ENCODE measurements at places on chromosomes 5 and 9. TPM values are rescaled to one million over a fixed set of nuclear protein-coding genes. Genes with fewer than 3 reads are reported as not detected.

- no peaks in the 10 kb centered on the region for H3K4me1 ChIP-seq
- DNase-seq, result no peak
- H3K27me3 ChIP-seq, result no peaks in the 10 kb centered on the region
These were observed 6.8 kb upstream of the FEM1C start for GRCh38 chr5:115551415-115551814.

GRCh38 chr5:54577528-54577927, 60.0 kb downstream of the SNX18 start:
- H3K4me1 ChIP-seq, result no peaks in the 10 kb centered on the region
- no peak for DNase-seq
- H3K27ac ChIP-seq, result no peak overlapping the region
- no peaks in the 10 kb centered on the region for H3K27me3 ChIP-seq

DNA sequence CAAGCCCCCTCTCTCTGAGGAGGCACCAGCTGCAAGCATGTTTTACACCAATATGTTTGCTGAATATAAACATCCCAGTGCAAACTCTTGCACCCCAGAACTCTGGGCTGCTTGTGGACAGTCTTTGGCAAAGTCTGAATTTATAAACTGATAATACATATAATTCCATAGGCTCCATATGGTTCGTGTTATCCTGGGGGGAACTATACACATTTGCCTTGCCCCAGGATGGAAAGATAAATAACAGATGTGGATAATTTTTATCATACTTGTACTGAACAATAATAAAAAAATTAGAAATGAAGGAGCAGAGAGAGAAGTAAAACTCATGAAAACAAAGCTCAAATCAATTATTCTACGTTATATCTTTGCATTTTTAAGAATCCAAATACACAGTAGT, 50.6 kb upstream of the GAS1 start:
- no peaks in the 10 kb centered on the region for H3K27me3 ChIP-seq
- no peaks in the 10 kb centered on the region for H3K36me3 ChIP-seq
- no peak overlapping the region for H3K27ac ChIP-seq
- H3K4me1 ChIP-seq, result no peaks in the 10 kb centered on the region
- no peak for DNase-seq
- no peak overlapping the region for H3K4me3 ChIP-seq

- H3K36me3 ChIP-seq, result no peaks in the 10 kb centered on the region
- no peaks in the 10 kb centered on the region for H3K27me3 ChIP-seq
- H3K27ac ChIP-seq, result no peak overlapping the region
- H3K4me1 ChIP-seq, result peaks cover 24% of the 10 kb centered on the region
These were observed 10.9 kb upstream of the LAMC3 start for GRCh38 chr9:130997925-130998596.

DNA sequence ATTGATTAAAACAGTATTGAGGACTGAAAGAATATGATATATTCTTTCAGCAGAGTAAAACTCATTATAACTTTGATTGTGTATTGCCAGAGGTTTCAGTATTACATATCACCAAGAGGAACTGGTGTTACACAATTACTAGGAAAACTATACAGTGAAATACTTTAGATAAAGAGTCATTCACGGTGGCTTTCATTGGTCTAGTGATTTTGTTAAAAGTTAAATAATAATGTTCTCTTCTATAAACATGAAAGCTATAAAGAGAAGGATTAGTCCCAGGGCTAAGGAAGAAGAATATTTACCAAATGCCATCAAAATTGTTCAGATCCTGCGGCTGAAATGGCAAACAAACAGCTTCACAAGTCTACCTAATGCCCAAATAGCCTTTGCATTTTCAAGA, 306.2 kb downstream of the SEMA5A start:
- DNase-seq, result no peak
- H3K27me3 ChIP-seq, result no peaks in the 10 kb centered on the region
- H3K4me1 ChIP-seq, result no peaks in the 10 kb centered on the region
- H3K27ac ChIP-seq, result no peak overlapping the region
- no peak overlapping the region for H3K4me3 ChIP-seq

- H3K27me3 ChIP-seq, result no peaks in the 10 kb centered on the region
- peaks cover 9% of the 10 kb centered on the region for H3K36me3 ChIP-seq
- H3K4me1 ChIP-seq, result peaks cover 32% of the 10 kb centered on the region
- no peak overlapping the region for H3K4me3 ChIP-seq
These were observed 43.9 kb downstream of the PCDH1 start for GRCh38 chr5:141834331-141834730.

- DNase-seq, result no peak
- H3K4me3 ChIP-seq, result no peak overlapping the region
- no peak overlapping the region for H3K27ac ChIP-seq
- H3K27me3 ChIP-seq, result no peaks in the 10 kb centered on the region
- no peaks in the 10 kb centered on the region for H3K4me1 ChIP-seq
These were observed 41.0 kb downstream of the FGD3 start for GRCh38 chr9:92988215-92988768.

DNA sequence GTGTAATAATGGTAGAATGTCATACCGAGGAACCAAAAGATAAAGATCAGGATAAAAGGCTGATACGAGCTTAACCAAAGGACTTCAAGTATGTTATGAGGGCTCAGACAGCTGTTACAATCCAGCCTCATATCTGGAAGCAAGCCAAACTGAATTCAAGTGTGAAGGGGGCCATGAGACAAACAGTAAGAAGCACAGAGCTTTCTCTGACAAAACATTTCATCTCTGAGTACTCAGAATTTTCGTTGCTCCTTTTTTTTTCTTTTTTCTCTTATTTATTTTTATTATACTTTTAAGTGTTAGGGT, 52.9 kb upstream of the CD180 start:
- no peak overlapping the region for H3K4me3 ChIP-seq
- no peaks in the 10 kb centered on the region for H3K36me3 ChIP-seq
- no peak overlapping the region for H3K27ac ChIP-seq

GRCh38 chr5:39143151-39143860, 69.1 kb upstream of the RICTOR start:
- H3K36me3 ChIP-seq, result no peaks in the 10 kb centered on the region
- H3K4me1 ChIP-seq, result peaks cover 2% of the 10 kb centered on the region
- DNase-seq, result no peak
- no peak overlapping the region for H3K27ac ChIP-seq

GRCh38 chr5:142151436-142152383, 43.1 kb downstream of the NDFIP1 start:
- H3K36me3 ChIP-seq, result peaks cover 12% of the 10 kb centered on the region
- H3K4me1 ChIP-seq, result no peaks in the 10 kb centered on the region
- DNase-seq, result peak; percentile 50

GRCh38 chr9:11088821-11089374, 476.1 kb upstream of the PTPRD start:
- H3K36me3 ChIP-seq, result no peaks in the 10 kb centered on the region
- no peak for DNase-seq
- H3K4me1 ChIP-seq, result no peaks in the 10 kb centered on the region
- H3K27me3 ChIP-seq, result no peaks in the 10 kb centered on the region
- H3K27ac ChIP-seq, result no peak overlapping the region
- no peak overlapping the region for H3K4me3 ChIP-seq

DNA sequence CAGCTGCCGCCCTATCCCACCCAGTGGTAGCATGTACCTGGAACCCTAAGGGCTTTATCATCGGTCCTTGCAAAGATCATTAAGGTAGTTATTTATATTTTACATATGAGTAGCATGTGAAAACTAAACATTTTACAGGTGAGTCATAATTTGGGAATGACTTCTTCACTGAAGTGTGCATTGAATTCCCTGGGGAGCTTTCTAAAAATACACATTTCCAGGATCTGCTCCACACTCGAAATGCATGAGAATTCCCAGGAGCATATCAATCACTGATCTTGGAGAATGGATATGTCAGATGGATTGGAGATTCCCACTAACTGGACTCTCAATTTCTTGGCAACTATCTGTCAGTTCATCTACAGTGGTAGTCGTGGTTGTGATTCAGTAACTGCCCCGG, 717.5 kb downstream of the IRX1 start:
- DNase-seq, result no peak
- no peaks in the 10 kb centered on the region for H3K36me3 ChIP-seq
- H3K4me1 ChIP-seq, result no peaks in the 10 kb centered on the region
- H3K27me3 ChIP-seq, result no peaks in the 10 kb centered on the region

DNA sequence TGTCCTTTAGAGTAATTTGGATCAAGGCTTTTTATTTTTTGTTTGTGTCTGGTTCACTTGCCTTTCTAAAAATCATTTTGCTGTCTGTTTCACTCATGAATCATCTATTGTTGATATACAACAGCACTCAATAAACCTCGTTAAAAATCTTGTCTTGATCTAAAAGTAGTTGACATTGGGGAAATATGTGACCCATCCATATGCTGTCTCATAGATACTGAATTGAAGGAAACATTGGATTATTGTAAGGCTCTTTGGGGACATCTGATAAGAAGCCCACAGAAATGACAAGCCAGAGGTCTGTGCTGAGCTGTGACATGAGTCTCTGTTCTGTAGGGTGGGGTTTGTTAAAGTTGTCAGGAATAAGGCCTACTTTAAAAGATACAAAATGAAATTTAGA, 208.0 kb downstream of the PDZD2 start:
- no peak overlapping the region for H3K27ac ChIP-seq
- no peaks in the 10 kb centered on the region for H3K27me3 ChIP-seq
- no peak overlapping the region for H3K4me3 ChIP-seq
- DNase-seq, result no peak
- no peaks in the 10 kb centered on the region for H3K4me1 ChIP-seq

DNA sequence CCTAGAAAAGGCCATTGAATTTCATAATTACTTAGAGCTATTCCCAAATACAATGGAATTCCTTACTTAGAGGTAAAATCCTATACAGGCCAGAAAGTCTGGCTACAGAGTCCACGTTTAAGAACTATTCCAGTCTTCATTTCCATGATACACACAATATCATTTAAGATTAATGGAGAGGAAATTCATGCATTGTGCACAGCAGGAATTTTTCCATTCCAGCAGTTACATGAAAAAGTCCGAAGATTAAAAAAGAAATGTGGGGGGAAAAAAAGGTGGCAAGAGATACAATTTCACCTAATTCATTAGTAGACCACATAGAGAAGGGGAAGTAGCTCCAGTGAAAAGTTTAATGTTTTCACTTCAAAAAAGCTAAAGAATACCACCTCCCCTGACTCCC, 63.1 kb downstream of the CHD1 start:
- H3K27me3 ChIP-seq, result no peaks in the 10 kb centered on the region
- no peak overlapping the region for H3K4me3 ChIP-seq
- peaks cover 19% of the 10 kb centered on the region for H3K36me3 ChIP-seq
- H3K4me1 ChIP-seq, result no peaks in the 10 kb centered on the region
- no peak for DNase-seq

GRCh38 chr5:65086234-65086890, 317.6 kb downstream of the CWC27 start:
- no peak overlapping the region for H3K4me3 ChIP-seq
- H3K27me3 ChIP-seq, result no peaks in the 10 kb centered on the region
- H3K4me1 ChIP-seq, result no peaks in the 10 kb centered on the region
- no peak overlapping the region for H3K27ac ChIP-seq
- no peaks in the 10 kb centered on the region for H3K36me3 ChIP-seq

GRCh38 chr9:18352711-18353110, 121.2 kb upstream of the ADAMTSL1 start:
- H3K36me3 ChIP-seq, result no peaks in the 10 kb centered on the region
- no peak overlapping the region for H3K27ac ChIP-seq
- H3K4me3 ChIP-seq, result no peak overlapping the region
- DNase-seq, result no peak
- no peaks in the 10 kb centered on the region for H3K27me3 ChIP-seq

GRCh38 chr5:111415053-111415452, 97.3 kb downstream of the STARD4 start:
- H3K4me1 ChIP-seq, result no peaks in the 10 kb centered on the region
- H3K36me3 ChIP-seq, result no peaks in the 10 kb centered on the region
- no peak overlapping the region for H3K27ac ChIP-seq
- H3K4me3 ChIP-seq, result no peak overlapping the region

GRCh38 chr5:173664154-173664526, 47.7 kb upstream of the BOD1 start:
- no peak for DNase-seq
- no peaks in the 10 kb centered on the region for H3K36me3 ChIP-seq
- peaks cover 35% of the 10 kb centered on the region for H3K4me1 ChIP-seq
- H3K4me3 ChIP-seq, result no peak overlapping the region

Gene SEC24A
- 14.9 TPM for total RNA-seq

Gene DPM2
- 13.9 TPM for total RNA-seq

Gene CKMT2
- total RNA-seq, result 3.6 TPM

Gene ADAMTS2
- 27.1 TPM for total RNA-seq

Gene SHROOM1
- total RNA-seq, result 4.5 TPM

Gene OLFM1
- 125 TPM for total RNA-seq

Gene SPAG8
- 4.2 TPM for total RNA-seq

Gene CDH6
- total RNA-seq, result 39.8 TPM

Gene DNAH5
- 2.6 TPM for total RNA-seq

Gene SLC6A3
- 12.0 TPM for total RNA-seq
